ENCODE measurements at places on chromosomes 5 and 9.
A peak's percentile ranks its signal among the peaks of the same experiment; 100 is the strongest.

GRCh38 chr5:35129921-35130485, 82.3 kb upstream of the AGXT2 start:
- peak; percentile 1 for DNase-seq

GRCh38 chr9:25658571-25658970, 19.7 kb downstream of the TUSC1 start:
- DNase-seq: no peak

GRCh38 chr9:128643519-128644300, 12.9 kb downstream of the DYNC2I2 start:
- no peak for DNase-seq

DNA sequence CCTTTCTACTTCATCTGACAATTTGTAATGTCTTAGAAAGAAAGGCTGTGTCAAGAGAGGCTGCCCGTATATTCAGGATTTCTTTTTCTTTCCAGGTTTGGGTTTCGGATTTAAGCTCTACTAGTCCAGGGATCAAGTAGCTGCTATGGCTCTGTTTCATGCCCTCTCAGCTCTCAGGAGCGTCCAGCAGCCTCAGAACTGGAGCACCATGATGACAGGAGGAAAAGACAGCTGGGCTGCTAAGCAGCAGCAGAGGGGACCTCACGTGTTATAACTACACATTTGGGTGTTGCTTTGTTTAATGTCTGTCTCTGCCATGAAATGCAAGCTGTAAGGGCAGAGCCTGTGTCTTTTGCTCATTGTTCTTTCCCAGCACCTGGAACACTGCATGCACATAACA, 28.5 kb downstream of the TBC1D2 start:
- no peak for DNase-seq

DNA sequence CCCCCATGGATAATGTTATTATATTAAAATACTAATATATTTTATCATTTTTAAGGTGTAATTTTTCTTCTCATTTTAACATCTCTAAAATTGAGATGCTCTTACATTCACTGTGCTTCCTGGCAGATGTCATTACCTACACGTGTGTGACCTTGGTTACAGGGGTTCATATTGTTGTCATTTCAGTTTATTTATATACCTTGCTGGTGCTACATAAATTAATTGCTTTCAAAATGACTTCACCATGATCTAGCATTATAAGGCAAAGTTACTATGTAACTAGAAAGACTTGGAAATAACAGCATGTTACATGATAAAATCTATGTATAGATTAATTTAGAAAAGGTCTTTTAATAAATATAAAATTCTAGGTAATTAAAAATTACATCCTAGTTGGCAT, 60.9 kb downstream of the ARHGEF28 start:
- no peak for DNase-seq

- DNase-seq: no peak
Observed at GRCh38 chr5:145965804-145966203, 29.4 kb downstream of the SH3RF2 start.

DNA sequence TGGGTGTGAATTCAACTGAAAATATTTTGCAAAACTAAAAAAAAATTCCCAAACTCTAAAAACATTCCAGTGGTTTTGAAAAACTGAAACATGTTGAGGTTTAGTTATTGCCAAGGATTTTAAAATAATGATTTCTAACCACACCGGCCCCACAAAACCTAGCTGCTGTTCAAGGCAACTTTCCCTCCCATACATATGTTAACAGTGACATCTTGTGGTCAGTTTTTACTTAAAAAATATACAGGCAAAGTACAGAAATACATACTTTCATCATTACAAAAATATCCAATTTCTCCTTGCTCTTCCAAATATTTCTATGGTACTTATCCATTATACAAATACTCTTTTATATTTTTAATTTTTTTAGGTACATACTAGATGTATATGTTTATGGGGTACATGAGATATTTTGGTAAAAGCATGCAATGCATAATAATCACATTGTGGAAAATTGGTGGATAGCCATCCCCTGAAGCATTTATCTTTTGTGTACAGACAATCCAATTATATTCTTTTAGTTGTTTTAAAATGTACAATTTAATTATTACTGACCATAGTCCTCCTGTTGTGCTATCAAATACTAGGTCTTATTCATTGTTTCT, 34.4 kb upstream of the MRPS30 start:
- no peak for DNase-seq

GRCh38 chr9:69857131-69857530, 36.5 kb downstream of the CFAP95 start:
- no peak for DNase-seq

- no peak for DNase-seq
Observed at GRCh38 chr5:172497591-172498255, 43.4 kb upstream of the SH3PXD2B start.

DNA sequence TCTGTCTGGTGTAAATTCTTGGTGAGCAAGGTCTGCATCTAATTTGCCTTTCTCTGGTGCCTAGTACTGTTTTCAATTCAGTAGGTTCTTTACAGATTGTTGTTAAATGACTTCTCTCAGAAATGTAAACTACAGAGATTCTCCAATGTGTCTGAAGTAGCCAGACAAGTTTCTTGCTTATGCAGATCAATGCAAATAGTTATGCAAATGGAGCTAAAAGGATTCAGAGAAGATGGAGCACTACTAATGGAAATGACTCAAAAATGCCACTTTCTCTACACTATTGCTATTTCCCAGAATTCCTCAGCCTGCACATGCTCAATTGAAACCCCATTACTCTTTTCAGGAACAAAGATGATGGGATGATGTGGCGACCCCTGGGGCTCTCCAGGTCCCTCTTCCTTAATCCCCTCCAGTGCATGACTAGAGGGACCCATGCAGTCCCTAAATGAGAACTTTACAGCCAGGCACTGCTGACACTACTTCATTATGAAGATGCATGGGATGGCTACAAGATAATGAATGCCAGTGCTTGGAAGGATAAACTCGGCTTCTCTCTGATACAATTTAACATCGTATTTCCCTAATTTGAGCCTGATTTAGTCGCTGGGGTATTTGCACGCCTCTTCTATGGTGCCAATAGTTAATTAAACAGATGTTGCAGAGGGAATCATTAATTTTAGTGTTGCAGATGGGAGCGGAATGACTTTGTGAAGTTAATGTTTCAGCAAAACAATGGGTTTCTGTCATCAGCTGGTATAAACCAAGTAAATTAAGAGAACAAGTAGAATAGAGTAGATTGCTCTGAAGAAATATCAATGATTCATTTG, 753.2 kb downstream of the TLR4 start:
- no peak for DNase-seq

DNA sequence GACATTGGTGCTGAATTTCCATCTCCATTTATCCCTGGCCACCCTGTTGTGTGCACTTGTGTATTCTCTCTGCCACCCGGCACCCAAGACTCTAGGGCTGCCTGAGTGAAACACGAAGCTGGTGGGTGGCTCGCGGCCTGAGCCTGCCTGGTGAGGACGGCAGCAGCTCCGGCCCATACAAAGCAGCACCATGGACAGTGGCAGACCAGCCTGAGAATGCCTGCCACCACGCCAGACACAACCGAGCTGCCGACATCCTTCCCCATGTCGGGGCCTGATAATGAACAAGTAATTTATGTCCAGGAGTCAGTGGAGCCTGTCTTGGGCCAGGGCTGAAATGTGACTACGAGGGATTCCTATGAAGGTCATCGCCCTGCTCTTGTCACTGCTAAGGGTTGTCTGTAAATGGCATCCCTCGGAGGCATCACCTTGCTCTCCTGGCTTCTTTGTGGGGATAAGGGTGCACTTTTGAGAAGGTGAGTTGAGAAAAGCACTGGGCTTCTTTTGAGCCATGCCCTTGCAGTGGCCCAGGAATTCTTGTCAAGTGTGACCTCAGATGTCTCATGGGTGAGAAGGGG, 175.7 kb downstream of the MELK start:
- DNase-seq: no peak

DNA sequence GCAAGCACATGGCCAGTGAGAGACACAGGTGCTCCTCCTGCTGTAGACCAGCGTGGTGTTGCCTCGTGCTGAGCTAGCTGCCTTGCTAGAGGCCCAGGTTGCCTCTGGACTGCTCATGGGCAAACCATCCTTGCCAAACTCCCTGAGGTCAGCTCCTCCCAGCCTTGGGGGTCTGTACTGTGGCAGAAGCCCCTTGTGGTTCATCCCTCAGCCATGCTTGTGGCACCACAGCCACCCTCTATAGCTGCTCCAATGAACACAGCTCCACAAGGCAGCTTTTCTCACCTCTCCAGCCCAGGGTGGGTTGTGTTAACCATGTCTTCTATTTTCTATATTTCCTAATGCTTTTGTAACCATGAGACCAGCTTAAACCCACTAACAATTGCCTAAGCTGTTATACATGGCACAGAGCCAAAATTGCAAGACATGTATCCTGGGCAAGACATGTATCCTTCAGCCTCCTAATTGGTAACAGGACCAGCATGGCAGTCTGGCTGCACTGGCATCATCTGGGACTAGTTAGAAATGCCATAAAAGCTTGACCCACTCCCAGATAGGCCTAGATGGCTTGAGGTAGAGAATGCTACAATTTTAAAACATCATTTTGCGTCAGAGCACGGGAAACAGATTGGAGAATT, 183.1 kb upstream of the S1PR3 start:
- no peak for DNase-seq

DNA sequence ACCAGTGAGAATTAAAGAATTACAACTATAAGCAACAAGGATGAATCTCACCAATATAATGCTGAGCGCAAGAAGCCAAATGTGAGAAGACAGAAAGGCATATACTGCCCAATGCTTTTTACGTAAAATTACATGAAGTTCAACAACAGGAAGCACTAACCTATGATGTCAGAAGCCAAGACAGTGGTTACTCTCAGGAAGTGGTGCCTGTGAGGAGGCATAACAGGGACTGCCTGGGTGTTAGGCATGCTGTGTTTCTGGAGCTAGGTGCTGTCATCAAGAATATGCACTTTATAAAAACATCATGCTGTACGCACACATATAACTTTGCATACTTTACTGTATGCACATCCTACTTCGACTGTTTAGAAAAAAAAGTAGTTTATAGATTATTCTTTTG, 30.1 kb downstream of the FRMD3 start:
- DNase-seq: peak; percentile 4

GRCh38 chr9:28909526-28909925, 1336.2 kb upstream of the C9orf72 start:
- no peak for DNase-seq

- no peak for DNase-seq
Observed at GRCh38 chr5:118435131-118435530, 553.2 kb downstream of the DTWD2 start.

GRCh38 chr9:81619353-81620001, 69.9 kb downstream of the TLE1 start:
- DNase-seq: no peak

DNA sequence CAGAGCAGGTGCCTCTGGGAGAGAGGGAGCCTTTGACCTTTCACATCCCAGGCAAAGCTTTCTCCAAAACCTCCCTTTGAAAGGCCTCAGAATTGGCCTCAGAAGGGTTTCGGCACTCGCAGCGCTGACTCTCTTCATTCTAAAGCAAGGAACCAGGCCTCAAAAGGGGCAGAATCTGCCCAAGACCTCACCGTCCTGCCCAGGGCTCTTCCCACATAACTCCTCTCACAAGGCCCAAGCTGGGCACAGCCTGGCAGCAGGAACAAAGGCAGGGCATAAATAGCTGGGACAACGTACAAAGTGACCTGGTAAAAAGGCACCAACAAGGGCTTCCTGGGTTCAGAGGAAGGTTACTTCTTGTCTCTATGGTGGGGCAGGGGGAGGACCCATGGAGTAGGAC, 166.3 kb upstream of the FSTL4 start:
- DNase-seq: no peak

- DNase-seq: no peak
Observed at GRCh38 chr5:76386360-76386759, 16.7 kb upstream of the IQGAP2 start.

DNA sequence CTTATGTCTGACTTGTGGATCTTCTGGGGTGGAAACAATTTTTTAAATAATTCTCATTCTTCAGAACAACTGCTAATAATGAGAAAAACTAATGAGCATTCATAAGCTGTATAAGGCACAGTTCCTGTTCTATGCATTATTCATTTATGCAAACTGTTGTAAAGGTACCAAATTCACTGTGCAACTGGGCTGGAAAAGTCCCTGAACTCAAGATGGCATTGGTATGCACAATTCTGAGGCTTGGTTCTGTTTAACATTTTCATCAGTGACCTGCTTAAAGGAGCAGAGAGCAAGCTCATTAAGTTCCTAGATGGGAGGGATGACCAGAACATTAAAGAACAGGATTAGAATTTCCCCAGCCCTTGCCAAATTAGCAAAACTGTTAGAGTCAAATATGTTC, 104.5 kb downstream of the RFK start:
- no peak for DNase-seq

- no peak for DNase-seq
Observed at GRCh38 chr9:77514886-77515711, 133.0 kb downstream of the GNA14 start.

DNA sequence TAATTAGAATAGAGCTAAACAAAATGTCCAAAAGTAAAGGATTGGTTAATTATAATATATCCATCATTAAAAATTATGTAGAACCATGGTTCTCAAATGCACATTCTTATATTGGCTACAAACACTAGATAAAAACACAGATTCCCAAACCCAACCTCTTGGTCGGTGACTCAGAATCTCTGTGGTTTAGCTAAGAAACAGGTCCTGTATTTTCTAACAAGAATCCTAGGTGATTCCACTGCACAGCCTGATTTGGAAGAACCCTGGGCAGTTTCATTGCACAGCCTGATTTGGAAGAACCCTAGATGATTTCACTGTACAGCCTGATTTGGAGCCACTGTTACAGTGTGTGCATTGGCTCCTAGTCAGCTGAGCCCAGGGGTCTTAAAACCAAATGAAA, 67.9 kb downstream of the KIAA1958 start:
- DNase-seq: no peak

DNA sequence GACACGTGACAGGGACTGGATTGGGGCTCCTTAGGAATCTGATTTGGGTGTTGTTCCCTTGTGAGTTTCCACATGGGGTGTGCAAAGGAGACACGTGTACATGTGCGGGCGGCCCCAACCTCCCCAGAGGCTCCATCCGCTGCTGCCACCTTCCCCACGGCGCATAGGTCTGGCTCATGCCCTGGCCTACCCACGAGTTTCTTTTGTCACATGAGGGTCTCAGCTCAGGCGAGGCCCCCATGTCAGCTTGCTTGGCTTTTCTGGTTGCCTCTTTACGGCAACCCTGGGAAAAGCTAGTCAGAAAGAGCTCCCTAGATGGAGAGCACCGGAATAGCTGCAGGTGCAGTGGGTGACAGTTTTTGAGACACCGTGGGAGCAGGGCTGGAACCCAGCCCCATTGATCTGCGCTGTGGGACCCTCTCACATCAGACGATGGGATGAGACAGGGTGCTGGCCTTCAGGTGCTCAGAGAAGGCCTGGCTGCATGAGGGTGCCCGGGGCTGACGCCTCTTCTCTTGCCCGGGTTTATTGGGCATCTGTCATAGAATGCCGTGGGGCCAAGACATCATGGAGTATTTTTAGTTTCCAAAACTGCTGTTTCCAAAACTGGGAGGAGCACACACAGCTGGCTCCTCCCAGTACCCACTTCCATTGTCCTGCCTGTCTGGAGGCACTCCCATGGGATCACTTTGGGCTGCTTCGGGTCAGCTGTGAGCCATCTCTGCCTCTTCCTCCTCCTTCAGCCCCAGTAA, 107.8 kb downstream of the WNK2 start:
- no peak for DNase-seq

GRCh38 chr9:35844628-35845270, 15.7 kb downstream of the TMEM8B start:
- peak; percentile 56 for DNase-seq

GRCh38 chr5:114857941-114858551, 311.7 kb downstream of the TRIM36 start:
- DNase-seq: no peak

- DNase-seq: no peak
Observed at GRCh38 chr5:2482778-2483177, 268.7 kb downstream of the IRX2 start.

Data from CD4-positive, alpha-beta T cell treated with Interferon gamma for 1 hour (primary cell).